ENCODE measurements at places on chromosomes 4 and X.

GRCh38 chrX:418927-419729 is 32.4 kb upstream of the PPP2R3B start:
- no peak for DNase-seq

GRCh38 chr4:96073461-96073860 is 233.6 kb downstream of the PDHA2 start:
- DNase-seq, result no peak

DNA sequence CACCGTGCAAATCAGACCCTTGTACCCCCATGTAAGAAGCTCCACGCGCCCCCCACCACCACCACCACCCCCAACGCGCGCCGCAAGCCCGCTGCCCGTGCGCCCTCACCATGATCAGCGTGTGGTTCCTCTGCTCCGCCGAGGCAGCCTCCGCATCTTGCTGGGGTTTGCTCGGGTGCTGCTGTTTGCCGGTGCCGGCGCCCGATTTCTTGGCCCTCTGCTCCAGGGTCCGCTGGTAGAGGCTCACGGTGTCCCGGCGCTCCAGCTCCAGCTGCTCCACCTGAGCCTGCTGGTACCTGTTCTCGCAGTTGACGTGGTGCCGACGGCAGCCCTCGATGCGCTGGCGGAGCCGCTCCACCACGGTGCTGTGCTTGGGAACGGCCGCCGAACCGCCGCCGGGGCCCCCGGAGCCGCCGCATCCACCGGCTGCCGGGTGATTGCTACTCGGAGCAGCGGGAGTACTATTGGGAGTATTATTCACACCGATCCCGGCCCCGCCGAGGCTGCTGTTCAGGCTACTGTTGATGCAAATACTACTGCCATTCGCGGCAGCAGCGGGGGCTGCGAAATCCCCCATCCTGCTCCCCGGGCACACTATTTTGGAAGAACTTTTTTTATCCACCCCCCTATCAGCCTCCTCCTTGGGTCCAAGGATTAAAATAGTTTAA is 1.1 kb downstream of the MAML3 start:
- peak; percentile 11 for DNase-seq

- no peak for DNase-seq
These were observed 104.2 kb downstream of the TMEM131L start for GRCh38 chr4:153570228-153570973.

GRCh38 chr4:149718500-149718899 is 97.1 kb downstream of the IQCM start:
- DNase-seq, result no peak

GRCh38 chr4:81804849-81805248 is 333.1 kb upstream of the RASGEF1B start:
- DNase-seq, result no peak

DNA sequence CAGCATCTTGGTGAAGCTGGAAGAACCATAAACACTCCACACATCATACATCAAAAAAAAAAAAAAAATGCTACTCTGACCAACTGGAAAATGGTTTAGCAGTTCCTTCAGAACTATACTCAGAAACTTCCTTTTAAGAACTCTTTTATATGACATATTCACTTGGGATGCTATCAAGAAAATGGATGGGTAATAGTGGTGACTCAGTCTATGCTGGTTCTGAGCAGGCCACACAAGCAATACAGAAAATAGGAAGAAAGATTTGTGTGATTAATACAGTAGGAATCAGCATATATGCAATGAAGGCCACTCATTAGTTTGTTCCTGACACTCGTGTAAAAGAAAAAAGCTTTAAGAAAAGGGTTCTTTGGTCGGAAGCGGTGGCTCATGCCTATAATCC is 123.5 kb upstream of the FAT4 start:
- no peak for DNase-seq

DNA sequence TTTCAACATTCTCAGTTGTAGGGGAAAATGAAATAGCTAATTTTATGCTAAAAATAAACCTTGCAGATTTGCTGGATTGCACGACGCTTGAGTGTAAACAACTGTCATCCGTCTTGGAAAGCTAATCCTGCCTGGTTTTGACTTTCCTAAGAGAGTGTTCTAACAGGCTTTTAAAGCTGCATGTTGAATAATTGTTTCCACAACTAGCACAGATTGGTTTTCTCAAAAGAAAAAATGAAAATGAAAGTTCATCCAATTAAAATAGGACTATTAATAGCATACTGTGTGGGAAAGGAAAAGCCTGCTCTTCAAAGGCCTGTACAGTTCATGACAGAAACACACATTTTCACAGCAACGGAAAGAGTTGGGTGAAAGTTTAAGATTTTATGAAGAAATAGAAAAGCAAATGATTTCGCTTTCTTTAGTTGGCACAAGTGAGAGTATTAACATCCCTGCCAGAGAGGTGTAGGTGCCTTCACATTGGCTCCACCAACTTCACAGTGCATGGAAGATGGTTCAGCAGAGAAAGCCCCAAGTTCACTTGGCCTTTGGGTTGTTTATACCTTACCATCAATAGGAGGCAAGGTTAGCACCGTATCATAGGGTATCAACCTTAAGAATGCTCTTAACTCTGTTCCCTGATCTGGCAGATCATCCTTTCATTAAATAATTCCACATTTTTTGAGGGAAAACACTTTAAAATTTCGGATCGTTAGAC is 140.0 kb upstream of the GUCY1A1 start:
- DNase-seq, result no peak

DNA sequence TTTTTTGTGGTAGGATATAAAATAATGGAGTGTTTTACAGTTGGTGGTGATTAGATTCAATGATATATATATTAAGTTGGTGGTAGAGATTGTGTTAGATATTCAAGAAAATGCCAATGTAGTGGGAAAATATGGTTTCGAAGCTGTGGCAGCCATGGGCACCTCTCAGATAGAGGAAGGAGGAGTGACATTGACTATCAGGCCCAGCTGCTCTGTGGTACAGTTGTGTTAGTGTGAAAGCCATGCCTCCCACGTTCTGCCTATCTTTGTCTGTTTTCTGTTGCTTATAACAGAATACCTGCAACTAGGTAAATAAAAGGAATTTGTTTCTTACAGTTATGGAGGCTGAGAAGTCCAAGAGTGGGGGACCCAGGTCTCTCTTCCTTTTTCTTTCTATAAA is 101.9 kb downstream of the ARHGAP10 start:
- DNase-seq, result no peak

DNA sequence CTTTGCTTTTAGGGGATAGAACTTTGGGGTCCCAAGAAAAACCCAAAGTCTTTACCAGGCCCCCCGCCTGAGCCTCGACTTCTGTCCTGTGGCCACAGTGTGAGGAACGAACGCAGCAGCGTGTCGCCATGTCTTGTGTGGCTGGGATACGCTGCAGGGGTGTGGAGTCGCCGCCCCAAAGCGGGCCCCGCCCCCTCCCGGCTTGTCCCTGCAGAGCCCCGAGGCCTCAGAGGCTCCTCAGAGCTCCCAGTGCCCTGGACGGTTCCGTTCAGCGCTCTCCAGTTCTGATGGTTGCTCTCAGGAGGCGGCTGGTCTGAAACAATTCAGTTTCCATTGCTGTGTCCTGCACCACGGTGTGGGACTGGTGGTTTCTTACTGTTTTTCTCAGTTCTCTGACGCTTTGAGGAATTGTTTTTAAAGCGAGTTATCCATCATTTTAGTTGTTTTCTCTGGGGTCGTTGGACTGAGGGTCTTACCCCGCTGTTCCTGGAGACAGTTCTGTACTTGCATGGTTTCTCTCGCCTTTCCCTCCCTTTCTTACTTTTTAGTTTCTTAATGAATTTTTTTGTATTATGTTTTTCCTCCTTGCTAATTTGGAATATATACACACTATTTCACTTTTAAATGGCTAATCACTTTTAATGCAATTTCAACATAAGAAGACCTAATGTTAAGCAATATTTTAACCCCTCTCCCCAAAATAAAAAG is 1.6 kb upstream of the IDUA start:
- DNase-seq, result peak; percentile 45

GRCh38 chrX:27598312-27598711 is 8.2 kb downstream of the DCAF8L2 start:
- DNase-seq, result no peak

GRCh38 chr4:74206088-74206825 is 48.3 kb downstream of the MTHFD2L start:
- DNase-seq, result no peak

GRCh38 chr4:70734971-70735370 is 13.2 kb downstream of the RUFY3 start:
- DNase-seq, result no peak

- no peak for DNase-seq
These were observed 18.7 kb upstream of the RBMX start for GRCh38 chrX:136899221-136899620.

GRCh38 chr4:11843927-11844326 is 415.2 kb upstream of the HS3ST1 start:
- no peak for DNase-seq

DNA sequence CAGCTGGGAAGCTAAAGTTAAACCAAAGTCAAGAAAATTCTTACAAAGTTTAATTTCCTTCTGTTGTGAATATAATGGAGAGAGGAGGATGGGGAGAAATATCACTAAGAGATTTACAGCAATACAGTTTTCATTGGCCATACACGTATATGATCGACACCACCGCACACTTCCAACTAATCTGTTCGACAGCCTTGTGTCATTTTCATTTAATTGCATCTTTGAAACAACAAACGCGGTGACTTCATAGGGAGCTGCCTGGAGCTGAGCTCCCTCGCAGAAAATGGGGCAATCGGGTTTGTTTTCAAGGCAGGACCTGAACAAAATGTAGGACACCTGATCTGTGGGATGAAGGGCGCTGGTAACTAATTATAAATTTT is 1.3 kb downstream of the PTPN13 start:
- DNase-seq, result no peak

- no peak for DNase-seq
These were observed 147.0 kb upstream of the ARHGEF9 start for GRCh38 chrX:63932006-63932405.

DNA sequence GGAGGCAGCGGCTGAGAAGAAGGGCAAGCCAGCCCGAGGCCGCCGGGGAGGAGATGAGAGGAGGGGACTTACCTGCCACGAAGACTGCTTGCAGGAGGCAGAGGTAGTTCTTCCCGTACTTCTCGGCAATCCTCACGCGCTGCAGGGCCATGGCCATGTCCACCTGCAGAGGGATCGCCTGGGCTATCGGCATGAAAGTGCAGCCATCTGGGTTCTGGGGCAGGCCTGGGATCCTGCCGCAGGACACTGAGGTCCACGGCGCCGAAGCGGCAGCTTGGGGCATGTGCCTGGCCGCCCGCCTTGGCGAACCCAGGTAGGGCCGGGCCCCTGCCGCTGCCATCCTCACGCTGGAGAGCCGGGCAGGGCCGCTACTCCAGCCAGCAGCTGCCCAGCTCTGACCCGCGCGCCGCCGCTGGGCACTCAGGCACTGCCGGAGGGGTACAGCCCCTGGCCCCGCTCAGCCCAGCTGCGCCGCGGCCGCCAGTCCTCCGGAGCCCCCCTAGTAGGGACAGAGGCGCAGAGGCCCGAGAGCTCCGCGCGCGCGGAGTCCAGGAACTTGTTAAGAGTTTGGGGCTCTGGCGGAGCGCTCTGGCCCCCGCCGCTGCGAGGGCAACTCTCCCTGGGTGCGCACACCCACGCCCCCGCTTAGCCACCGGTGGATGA is 16.0 kb downstream of the MCF2 start:
- DNase-seq, result no peak

DNA sequence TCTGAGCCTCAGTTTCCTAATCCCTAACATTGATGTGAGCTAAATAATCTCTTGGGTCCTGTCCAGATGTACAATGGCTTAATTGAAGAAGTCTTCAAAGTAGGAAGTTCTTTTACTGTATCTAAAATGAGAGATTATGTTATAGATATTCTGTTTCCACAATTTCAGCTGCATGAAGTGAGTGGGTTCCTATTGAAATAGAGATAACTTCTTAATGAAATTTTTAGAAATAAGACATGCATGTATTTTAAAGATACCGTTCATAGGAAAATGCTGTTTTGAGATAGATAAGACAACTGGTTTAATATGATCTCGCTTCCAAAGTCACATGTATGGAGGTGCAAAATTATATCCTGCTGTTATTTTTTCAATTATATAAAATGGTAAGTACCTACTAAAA is 71.9 kb downstream of the CLDN22 start:
- DNase-seq, result no peak

GRCh38 chr4:89099471-89099870 is 11.9 kb upstream of the TIGD2 start:
- no peak for DNase-seq

- no peak for DNase-seq
These were observed 46.2 kb upstream of the IGFBP7 start for GRCh38 chr4:57156242-57156990.

GRCh38 chr4:87025023-87025613 is 90.3 kb downstream of the AFF1 start:
- no peak for DNase-seq

GRCh38 chr4:69859140-69859685 is 732 bp downstream of the SULT1E1 start:
- no peak for DNase-seq

DNA sequence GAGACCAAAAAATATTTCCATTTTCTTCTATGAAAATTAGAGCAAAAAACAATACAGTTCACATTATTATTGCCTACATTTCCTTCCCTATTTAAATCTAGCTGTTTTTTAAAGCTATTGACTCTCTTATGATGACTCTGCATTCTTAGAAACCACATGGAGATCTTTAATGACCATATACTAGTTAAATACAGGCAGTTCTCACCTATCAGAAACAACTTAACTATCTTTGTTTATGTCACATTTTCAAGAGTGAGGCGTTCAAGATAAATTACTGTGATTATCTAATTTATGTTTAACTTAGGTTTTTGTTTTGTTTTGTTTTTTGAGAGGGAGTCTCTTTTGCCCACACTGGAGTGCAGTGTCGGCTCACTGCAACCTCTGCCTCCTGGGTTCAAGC is 3.0 kb downstream of the CISD2 start:
- no peak for DNase-seq

DNA sequence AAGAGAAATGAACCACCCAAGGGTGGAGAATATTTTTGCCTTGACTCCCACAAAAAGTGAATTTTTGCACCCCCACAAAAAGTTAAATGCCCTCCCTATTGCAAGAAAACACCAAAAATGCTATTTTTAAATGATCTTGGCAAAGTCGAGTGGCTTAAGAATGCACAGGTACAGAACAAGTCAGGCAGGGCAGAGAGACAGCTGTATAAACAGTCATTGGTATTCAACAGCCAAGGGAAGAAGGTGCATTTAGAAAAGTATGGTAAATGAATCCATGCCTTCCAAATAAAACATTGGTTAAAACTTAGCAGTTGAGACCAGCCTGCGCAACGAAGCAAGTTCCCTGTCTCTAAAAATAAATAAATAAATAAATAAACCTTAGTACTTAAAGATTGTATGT is 169.3 kb downstream of the CHIC2 start:
- no peak for DNase-seq

GRCh38 chrX:47572773-47573340 is 9.4 kb upstream of the TIMP1 start:
- DNase-seq, result no peak

DNA sequence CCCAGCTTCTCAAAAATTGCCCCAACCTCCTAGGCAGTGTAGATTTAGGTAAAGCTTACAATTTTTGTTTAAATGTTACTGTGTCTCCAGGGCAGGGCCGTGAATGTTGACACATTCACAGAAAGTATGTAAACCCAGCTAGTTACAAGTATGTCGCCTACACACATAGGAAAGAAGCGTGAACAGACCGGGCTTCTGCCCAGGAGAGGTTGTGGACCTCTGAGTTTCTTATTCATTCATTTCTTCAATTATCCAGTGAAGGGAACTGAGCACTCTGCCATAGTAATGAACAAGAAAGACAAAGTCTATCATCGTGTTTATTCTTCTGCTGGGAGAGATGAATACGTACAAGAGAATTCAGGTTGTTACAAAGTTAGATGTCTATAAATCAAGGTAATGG is 93.2 kb downstream of the TRIML1 start:
- no peak for DNase-seq

GRCh38 chr4:118729287-118730286 is 44.4 kb downstream of the METTL14 start:
- no peak for DNase-seq

- no peak for DNase-seq
These were observed 18.0 kb upstream of the RHOXF2 start for GRCh38 chrX:120140293-120140981.

Data from stimulated activated CD8-positive, alpha-beta memory T cell treated with anti-CD3 and anti-CD28 coated beads, Interleukin-4, amount 100 ng/mL, for 1 hour (primary cell).